NCI-H1436 (cell line): ENCODE measurements at places on chromosomes 6 and 20.

DNA sequence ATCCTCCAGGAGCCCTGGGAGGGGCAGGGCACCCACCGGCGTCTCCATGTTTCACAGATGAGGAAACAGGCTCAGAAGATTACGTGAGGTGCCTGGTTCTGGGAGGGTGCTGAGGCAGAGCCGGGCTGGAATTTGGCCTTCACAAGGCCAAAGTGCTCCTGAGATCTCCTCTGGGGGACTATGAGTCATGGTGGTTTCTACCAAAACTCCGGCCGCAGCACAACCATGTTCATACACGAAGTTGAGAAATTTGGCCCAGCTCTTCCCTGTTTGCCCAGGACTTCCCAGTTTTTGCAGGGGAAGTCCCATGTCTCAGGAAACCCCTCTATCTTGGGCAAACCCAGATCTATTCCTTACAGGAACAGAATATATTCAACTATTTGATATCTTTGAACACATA, 172.9 kb upstream of the CDYL start:
- no peak for DNase-seq

- no peak for DNase-seq
Observed at GRCh38 chr6:128230267-128230989, 290.0 kb downstream of the PTPRK start.

DNA sequence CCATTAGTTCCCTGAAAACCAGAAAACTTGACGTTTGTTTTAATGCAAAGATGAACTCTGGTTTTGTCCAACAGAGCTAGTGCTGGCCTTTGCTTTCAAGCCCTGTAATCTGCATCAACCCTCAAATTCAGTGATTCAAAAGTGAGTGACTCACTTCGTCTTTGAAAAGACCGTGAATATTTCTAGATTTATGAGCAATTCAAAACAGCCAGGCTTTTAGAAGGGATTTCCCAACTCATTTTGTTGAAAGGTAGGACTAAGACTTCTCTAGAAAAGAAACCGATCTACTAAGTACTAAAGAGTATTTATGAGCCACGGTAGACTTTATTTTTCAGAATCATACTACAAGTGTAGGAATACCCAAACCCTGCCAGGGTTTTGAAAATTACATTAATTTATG, 121.5 kb downstream of the UST start:
- no peak for DNase-seq

DNA sequence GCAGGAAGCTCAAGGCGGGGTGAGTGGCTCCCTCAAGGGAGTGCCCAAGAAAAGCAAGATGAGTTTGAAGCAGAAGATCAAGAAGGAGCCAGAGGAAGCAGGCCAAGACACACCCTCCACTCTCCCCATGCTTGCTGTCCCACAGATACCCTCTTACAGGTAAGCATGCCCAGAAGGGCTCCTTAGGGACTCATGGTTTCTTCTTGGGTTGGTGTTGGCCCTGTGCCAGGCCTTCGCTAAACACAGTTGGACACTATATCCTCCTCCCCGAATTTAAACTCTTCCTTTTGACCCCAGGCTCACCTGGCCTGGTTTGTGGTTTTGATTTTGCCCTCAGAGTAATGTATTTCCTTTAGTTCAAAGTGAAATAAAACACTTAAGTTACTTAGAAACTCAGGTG, 5.1 kb downstream of the BRPF3 start:
- no peak for DNase-seq

DNA sequence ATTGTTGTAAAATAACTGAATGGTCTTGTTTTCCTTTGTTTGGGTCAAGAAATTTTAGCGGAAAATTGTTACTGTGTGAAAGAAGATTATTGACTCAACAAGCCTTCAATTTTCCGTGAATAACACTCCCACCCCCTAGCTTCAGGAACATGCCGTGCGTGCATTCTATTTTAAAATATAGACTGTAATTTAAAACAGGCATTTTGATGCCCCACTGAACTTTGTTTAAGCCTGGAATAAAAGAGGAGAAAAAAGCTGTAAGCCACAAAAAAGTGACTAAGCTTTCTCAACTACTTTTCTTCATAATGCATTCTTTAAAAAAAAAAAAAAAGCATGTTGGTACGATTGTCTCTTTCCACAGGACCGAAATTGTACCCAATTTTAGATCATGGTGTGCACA, 166.0 kb downstream of the ARID1B start:
- DNase-seq: no peak

DNA sequence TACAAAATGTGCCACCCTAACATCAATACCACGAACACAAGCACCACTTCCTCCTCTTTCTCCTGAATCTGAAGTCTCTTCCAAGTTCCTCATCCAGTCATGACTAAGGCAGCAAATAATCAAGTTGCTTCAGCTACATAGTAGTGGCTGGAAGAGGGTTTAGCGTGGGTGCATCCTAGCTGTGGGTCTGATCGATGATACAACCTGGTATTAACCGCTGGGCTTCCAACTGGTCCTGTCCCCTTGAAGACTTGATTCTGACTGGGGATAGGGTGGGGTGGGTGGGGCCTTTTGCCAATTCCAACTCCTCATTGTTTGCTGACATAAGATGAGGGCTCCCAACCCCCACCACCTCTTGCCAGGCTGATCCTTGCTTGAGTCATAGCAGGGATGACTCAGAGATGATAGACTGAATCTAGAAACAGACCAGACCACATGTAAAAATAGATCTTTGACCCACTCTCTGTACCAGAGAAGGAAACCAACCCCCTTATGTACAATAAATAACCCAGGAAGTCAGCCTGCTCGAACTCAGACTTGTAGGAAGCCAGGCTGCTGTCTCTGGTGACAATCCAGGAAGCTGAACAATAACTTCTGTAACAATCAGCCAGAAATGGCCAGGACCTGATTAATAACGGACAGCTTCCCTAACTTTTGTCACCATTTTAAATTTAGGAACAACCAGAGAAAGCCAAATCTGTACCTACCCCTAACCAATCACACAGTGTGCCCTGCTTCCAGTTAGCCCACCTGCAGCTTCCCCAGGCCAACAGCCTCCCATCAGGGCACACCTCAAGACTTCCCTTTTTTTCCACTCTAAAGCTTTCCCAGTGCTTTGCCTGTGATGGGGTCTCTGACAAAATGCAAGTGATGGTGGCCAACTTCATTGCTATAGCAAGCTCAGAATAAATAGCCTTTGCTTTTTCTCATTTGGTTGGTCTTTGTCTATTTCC, 68.9 kb upstream of the FAM184A start:
- no peak for DNase-seq

DNA sequence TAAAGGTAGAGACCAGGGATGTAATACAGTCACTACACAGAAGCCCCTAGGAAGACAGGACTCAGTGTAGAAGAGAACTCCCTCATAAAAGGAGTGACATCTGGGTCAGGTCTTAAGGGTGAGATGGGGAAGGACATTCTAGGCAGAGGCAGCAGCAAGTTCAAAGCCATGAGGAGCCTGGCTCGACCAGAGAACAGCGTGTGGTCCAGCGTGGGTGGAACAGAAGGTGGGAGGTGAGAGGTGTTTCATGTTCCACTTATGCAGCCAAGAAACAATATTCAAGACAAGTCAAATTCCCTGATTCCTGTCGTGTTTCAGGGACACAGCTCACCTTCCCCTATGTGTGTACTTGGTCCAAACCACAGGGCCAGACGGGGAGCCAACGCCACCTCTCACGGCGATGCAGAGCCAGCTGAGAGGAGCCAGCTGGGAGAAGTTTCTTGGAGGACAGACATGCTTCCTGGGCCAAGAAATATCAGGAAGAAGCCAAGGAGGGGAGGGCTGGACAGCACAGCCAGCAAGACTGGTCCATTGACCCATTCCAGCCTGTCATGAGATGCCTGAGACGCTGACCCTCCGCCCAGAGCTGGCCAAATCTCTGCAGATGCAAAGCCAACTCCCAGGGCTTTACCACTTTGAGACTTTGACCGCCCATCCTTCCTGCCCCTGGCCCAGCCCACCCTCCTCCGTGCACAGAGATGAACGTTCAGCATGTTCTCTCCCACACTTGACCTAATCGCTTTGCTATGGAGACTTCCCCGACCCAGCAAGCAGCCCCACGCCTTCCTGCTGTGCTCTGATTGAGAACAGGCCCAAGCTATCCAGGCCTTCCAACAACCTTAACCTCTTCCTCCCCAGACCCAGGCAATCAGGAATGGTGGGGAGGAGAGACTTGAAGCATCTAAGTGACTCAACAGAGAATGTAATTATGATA, 113.8 kb downstream of the PRND start:
- no peak for DNase-seq

DNA sequence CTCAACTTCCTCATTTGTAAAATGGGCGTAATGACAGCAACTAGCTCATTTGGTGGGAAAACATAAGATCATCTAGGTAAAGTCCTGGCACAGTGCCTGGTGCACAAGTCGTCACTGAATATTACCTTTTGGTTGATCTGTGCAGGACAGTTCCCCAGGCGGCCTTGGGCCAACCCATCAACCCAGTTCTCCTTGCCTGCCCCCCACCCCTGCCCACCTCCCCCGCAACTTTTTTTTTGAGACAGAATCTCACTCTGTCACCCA, 99.2 kb downstream of the JPH2 start:
- DNase-seq: no peak

GRCh38 chr6:97885828-97886227, 602.8 kb upstream of the MMS22L start:
- no peak for DNase-seq

DNA sequence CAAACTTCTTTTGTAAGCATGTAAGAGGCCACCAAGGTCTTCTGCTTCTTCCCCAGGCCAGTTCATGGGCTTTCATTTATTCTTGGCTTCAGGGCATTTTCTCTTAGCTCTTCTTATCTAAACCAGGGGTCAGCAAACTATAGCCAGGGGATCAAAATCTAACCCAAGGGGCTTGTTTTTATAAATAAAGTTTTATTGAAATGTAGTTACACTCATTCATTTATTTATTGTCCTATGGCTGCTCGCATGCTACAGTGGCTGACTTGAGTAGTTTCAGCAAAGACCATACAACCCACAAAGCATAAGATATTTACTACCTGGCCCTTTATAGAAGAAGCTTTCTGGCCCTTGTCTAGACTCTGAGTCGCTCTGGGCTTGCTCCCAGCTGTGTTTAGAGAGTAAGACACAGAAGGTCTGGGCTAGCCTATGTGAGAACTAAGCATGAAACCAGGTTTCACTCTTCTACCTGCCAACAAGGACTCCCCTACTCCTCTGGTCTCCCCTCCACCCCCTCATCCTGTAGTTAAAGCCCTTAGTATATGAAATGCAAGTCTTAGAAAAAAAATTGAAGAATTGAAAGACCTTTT, 43.2 kb downstream of the KHDC1L start:
- no peak for DNase-seq

DNA sequence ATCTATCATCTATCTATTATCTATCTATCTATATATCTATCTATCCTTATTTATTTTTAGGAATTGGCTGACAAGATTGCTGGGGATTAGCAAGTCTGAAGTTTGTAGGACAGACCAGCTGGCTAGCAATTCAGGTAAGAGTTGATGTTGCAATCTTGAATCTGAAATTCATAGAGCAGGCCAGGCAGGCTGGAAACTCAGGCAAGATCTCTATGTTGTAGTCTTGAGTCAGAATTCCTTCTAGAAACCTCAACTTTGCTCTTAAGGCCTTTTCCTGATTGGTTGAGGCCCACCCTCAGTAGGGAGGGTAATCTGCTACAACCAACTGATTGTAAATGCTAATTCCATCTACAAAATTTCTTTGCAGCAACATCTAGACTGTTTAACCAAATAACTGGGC, 19.2 kb downstream of the MAPK13 start:
- no peak for DNase-seq

DNA sequence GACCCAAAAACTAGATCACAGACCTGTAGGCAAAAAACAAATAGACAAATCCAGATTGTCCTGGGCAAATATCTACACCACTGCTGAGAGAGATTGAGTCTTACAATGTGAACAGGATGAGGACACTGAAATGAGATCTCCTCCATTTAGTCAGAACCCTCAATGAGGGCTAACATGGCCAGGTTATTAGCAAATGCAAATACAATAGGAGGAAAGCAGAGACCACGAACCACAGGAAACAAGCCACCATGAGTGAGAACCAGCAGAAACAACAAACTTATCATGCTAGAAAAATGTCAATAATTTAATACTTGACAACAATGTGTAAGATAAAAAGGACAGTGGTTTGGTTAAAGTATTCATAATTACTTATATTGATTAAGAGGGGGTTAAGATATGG, 162.8 kb downstream of the SYNE1 start:
- DNase-seq: no peak

DNA sequence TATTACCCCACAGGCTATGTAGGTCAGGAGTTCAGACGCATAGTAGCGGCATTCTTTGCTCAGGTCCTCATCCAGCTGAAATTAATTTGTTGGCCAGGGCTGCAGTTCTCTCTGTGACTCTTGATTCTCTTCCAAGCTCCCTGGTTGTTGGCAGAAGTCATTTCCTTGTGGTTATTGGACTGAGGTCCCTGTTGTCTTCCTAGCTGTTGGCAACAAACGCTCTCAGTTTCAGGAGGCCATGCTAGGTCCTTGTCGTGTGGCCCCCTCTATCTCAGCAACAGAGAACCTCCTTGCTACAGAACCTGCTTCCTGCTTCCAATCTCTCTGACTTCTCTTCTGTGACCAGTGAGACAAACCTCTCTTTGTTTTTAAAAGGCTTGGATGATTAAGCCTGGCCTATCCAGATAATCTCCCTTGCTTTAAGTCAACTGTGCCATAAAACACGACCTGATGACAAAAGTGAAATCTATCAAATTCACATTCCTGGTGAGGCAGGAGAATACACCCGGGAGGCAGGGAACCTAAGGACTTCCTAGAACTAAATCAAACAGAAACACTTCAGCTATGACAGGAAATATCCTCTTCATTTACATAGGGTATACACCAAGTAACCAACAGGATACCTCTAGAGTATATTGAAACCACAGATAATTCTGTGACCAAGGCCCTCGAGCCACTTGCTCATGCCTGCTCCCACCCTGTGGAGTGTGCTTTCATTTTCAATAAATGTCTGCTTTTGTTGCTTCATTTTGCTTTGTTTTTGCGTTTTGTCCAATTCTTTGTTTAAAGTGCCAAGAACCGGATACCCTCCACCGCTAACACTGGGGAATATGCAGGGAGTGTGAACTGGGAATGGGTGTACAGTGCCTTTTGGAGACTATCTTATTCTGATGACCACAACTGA, 196.0 kb downstream of the BTBD3 start:
- DNase-seq: no peak

- no peak for DNase-seq
Observed at GRCh38 chr6:168181876-168182275, 102.9 kb upstream of the FRMD1 start.

DNA sequence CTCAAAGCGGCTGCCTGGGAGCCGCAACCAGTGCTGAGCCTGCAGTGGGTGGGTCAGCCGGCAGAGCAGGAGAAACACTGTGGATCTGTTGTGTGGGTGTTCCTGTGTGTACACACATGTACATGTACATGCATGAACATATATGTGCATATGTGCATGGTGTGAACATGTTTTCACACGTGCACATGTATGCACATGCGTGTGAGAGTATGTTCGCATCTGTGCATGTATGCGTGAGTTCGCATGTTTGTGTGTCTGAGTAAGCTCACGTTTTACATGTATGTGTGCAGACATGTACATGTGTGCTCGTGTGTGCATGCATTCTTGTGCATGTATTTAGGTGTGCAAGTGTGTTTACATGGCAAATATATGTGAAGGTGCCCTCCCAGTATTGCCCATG, 302.6 kb downstream of the CDH4 start:
- no peak for DNase-seq

GRCh38 chr6:46170357-46171289, at the start of gene ENPP5:
ENPP5 (minus strand) TSS chr6:46170980; CDS start chr6:46168262, 2,718 bp downstream.
- DNase-seq: peak; percentile 92

- DNase-seq: no peak
Observed at GRCh38 chr6:47414423-47415167, 63.0 kb upstream of the CD2AP start.
